ENCODE measurements at places on chromosomes 13 and 19.

GRCh38 chr13:23805821-23806220, 83.4 kb downstream of the MIPEP start:
- DNase-seq = no peak

DNA sequence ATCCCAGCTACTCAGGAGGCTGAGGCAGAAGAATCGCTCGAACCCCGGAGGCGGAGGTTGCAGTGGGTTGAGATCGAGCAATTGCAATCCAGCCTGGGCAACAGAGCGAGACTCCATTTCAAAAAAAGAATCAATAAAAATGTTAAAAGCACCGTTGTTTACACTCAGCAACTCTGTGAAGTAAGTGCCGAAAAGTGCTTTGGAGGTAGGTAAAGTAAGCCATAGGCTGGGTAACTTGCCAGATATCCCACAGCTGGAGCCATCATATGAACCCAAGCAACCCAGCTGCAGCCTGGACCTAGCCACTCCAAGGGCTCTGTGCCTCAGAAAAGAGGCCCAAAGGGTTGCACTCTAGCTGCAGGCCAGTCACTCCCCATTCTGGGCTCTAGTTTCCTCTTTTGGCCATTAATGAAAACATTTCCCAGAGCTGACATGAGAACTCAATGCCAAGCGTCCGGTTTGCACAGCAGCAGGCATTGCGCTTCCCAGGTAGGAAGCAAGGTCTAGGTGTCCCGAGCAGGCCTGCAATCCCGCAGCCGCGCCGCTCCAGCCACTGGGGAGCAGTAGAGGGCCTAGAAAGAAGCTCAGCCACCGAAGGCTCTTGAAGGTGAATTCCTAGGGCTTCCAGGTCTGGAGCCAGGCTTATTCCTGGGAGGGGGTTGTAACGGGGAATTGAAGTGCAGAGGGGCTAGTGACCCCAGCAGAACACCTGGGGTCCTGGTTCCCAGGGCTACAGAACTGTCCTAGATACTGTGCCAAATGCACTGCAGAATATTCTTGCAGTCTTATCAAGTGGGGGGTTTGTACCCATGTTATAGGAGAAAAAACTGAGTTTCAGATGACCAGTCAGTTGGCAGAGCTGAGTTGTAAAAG, 4.1 kb upstream of the CD79A start:
- peak; percentile 50 for DNase-seq

DNA sequence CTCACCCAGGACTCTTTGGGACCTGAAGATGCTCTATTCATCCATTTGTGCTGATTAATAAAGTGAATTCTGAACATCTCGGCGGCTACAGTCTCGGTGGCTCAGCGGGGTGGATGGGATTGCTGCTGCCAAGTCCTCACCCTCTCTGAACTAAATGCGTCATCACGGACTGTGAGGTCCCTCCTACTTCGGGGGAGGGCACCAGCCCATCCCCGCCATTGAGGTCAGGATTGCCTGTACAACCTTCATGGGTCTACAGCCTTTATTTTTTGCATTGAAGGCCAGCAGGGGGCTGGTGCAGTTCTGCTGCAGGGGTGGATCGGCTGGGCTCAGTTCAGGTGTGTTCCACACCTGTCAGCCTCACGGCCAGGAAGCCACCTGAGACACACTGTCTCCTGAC, 181.8 kb downstream of the COL4A1 start:
- DNase-seq = no peak

GRCh38 chr19:13401388-13401787, 104.9 kb downstream of the CACNA1A start:
- DNase-seq = no peak

- no peak for DNase-seq
These were observed 185.9 kb downstream of the NALCN start for GRCh38 chr13:101230271-101230890.

GRCh38 chr13:99476648-99477047, 24.6 kb upstream of the TM9SF2 start:
- no peak for DNase-seq

DNA sequence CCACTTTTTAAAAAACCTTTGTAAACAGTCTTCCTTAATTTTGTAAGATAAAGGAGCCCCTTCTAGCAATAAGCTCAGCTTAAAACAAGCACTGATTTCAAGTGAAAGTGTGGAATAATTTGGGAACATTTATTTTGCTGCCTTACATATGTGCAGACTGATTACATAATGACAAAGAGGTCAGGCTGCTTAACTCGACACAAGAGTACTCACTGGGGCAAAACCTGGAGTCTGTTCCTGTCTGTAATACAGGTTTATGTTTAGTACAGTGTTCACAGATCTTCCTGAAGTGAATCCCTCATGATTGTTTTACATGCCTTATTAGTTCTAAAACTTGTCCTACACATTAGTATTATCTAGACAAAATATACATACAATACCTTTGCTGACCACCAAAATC, 609.8 kb downstream of the LMO7 start:
- no peak for DNase-seq

GRCh38 chr13:64910096-64910495, 2320.0 kb downstream of the PCDH9 start:
- no peak for DNase-seq

DNA sequence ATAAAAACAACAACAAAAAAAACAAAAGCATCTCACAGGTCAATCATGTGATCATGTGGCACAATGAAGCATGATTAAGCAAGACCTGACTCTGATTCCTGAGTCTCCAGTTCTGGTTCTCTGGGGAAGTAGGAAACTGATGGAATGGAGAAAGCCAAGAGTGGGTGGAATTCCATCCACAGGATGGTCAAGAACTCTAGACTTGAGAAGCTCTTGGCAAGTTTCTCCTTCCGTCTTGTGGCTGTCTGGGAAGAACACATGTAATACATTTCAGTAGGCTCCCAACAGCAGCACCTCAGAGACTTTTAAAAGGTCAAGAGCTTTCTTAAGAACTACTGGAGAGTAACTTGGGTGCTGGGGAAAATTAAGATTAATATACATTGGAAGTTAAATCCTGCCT, 78.6 kb upstream of the TSHZ3 start:
- no peak for DNase-seq

GRCh38 chr13:24356837-24357236, 47.5 kb downstream of the C1QTNF9 start:
- DNase-seq = no peak

- DNase-seq = no peak
These were observed 354.9 kb upstream of the SPRY2 start for GRCh38 chr13:80695841-80696240.

- DNase-seq = no peak
These were observed 1719.5 kb upstream of the MIR17HG start for GRCh38 chr13:89627996-89628395.

- DNase-seq = no peak
These were observed 9.6 kb downstream of the TINCR start for GRCh38 chr19:5558101-5558621.

DNA sequence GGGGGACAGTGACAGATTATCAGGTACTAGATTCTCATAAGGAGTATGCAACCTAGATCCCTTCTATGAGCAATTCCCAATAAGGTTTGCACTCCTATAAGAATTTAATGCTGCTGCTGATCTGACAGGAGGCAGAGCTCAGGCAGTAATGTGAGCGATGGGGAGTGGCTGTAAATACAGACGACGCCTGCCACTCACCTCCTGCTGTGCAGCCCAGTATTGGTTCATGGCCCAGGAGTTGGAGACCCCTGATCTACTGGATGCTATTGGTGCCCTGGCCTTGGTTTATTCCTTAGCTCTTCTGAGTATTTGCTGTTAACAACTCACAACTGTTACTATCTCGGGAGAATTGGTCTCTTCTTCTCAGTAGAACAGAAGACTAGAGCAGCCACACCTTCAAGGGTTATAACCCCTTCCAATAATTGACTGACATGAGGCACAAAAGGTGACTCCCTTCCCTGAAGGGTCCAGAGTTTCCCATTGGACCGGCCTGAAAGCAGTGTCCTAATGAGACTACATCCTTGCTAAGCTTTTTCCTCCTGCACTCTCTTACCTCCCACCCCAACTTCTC, 35.0 kb upstream of the RBM26 start:
- no peak for DNase-seq

DNA sequence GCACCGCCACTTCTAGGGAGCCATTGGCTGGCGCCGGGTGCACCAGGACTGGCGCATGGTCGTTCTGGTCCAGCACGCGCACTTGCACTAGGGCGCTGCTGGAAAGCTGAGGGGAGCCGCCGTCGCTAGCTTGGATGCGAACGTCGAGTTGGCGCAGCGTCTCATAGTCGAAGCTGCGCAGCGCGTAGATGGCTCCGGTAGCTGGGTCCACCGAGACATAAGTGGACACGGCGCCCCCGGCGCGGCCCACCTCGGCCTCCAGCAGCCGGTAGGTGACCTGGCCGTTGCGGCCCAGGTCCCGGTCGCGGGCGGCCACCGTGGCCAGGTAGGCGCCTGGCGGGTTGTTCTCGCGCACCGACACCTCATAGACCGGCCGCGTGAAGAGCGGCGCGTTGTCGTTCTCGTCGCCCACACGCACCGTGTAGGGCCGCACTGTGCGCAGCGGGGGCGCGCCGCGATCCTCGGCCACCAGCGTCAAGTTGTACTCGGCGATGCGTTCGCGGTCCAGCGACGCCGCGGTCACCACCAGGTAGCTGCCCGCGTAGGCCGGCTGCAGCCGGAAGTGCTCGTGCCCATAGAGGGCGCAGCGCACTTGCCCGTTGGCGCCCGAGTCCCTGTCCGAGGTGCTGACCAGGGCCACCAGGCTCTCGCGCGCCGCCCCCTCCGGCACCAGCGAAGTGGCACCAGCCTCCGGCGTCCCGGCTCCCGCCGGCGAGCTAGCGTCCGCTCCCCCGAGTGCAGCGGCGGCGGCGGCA, 1.7 kb downstream of the PCDH8 start:
- no peak for DNase-seq

- DNase-seq = no peak
These were observed 12.2 kb downstream of the MRPS31 start for GRCh38 chr13:40758811-40759210.

DNA sequence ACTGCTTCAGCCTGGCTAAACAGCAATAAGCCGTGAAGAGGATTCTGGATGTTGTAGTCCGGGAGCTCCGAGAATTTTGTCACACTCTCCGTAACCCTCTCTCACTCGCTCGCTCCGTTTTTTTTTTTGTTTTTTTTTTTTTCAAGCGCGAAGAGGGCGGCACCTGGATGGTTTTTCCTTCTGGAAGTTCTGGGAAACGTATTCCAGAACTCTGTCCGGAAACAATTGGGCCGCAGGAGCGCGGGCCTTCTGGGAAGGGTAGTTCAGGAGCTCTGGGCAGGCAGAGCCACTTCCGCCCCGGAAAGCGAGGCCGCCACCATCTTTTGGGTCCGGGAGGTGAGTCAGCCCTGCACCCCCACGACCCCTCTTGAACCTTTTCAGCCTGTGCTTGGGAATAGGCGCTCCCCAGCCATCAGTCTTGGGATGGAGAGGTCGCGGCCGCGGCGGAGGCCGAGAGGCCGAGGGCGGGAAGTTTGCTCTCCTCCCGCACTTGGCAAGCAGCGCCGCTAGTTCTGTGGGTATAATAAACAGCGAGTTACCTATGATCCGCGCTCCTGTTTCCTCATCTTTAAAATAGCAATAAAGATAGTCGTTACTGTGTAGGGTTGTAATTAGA, at the start of gene ZNF227:
Gene ZNF227 (plus strand): TSS at position 283 of the 616 bp plus-strand sequence. CDS start 5,261 bp downstream, outside the sequence.
- peak; percentile 80 for DNase-seq

- no peak for DNase-seq
These were observed 38.0 kb upstream of the TEX29 start for GRCh38 chr13:111282425-111282824.

DNA sequence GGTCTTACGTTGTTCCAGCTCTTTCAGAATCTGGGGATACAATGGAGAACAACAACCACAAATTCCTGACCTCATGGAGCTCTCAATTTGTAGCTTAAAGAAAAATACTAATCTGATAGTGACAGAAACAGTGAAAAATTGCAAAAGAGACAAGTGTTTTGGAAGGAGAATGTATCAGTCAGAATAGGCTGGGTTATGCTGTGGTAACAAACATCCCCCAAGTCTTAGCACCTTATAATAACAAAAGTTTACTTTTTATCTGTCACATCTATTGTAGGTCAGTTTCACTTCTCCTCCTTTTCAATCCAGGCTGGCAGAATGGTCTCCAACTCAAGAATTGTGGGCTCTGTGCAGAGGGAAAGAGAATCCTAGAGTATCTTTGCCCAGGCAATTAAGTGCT, 9.5 kb downstream of the FAM187B start:
- no peak for DNase-seq

GRCh38 chr19:2032296-2032941, 16.9 kb upstream of the BTBD2 start:
- DNase-seq = peak; percentile 97

GRCh38 chr19:30690935-30691818, 319.0 kb downstream of the ZNF536 start:
- no peak for DNase-seq

- DNase-seq = no peak
These were observed 362.8 kb downstream of the NALCN start for GRCh38 chr13:101053301-101054093.

- DNase-seq = no peak
These were observed 390.6 kb downstream of the NDFIP2 start for GRCh38 chr13:79871594-79871993.

- DNase-seq = peak; percentile 18
These were observed 4.4 kb upstream of the ZNF681 start for GRCh38 chr19:23762884-23763711.

GRCh38 chr19:10474962-10475451, 28.1 kb downstream of the KEAP1 start:
- DNase-seq = no peak

GRCh38 chr13:24654741-24655140, 25.5 kb upstream of the ATP12A start:
- no peak for DNase-seq

GRCh38 chr19:30567536-30568232, 195.5 kb downstream of the ZNF536 start:
- no peak for DNase-seq

- no peak for DNase-seq
These were observed 11.7 kb downstream of the SKA3 start for GRCh38 chr13:21164631-21165030.

GRCh38 chr13:21059641-21060337, 1.6 kb downstream of the LATS2 start:
- no peak for DNase-seq

- DNase-seq = no peak
These were observed 47.9 kb downstream of the LYL1 start for GRCh38 chr19:13054626-13055212.

GRCh38 chr13:72570019-72570418, 157.4 kb downstream of the MZT1 start:
- no peak for DNase-seq

DNA sequence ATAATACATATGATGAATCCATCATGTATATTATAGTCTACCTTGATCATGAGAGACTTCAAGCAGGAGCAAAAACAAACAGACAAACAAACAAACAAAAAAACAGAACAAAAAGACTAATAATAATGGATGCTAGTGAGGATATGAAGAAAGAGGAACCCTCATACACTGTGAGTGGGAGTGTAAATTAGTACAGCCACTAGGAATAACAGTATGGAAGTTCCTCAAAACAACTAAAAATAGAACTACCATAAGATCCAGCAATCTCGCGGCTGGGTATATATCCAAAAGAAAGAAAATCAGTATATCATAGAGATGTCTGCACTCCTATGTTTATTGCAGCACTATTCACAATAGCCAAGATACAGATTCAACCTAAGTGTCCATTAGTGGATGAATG, 7.0 kb upstream of the DLEU7 start:
- DNase-seq = no peak

Measured in SW 1271 (cell line).